ENCODE measurements at places on chromosomes 5 and 9.

- no peak for DNase-seq
Observed at GRCh38 chr5:86631165-86631564, 13.4 kb downstream of the COX7C start.

DNA sequence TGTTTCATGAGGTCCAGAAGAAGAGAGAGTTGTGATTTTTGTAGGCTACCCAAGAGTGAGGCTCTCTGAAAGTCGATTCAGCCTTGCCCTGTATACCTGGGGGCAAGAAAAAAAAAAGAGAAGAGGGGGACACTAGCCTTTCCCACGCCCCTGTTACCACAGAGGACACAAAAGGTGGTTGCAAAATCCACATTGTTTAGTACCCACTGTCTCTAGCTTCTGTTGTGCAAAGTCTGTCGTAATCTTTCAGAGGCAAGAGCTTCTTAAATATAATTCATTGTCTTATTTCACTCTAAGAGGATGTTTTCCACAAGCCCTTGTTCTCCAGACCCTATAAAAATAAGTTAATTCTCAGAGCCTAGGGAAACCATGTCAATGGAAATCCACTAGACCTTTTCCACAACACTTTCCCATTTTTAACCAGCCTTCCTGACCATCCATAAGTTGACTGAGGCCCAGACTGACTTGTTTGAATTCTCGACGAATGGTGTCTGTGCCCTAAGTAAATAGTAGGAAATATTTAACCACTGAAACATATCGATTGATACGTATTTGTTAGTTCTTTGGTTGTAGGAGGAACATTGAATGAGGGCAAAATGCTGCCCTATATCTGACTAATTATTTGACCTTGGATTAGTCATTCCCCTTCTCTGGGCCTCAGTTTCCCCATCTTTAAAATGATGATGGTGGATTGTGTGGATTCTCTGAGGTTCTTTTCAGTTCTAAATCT lies 182.7 kb downstream of the PAPPA start:
- DNase-seq: no peak

DNA sequence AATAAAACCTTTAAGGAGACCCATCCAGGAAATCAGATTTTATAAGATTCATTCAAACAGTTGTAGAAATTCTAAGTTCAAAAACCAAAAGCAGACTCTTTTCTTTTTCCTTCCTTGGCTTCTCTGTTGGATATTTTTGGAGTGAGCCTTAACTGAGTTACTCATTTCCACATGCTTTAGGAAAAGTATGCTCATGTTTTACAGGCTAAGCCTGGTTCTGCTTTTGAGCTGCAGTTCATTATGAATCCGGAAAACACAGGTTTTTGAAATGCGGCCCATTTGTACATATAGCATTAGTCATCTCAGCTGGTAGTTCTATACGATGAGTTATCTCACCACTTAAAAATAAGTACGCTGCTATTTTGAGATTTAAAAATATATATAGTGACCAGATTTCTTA lies 156.6 kb upstream of the DMRT1 start:
- DNase-seq: no peak

DNA sequence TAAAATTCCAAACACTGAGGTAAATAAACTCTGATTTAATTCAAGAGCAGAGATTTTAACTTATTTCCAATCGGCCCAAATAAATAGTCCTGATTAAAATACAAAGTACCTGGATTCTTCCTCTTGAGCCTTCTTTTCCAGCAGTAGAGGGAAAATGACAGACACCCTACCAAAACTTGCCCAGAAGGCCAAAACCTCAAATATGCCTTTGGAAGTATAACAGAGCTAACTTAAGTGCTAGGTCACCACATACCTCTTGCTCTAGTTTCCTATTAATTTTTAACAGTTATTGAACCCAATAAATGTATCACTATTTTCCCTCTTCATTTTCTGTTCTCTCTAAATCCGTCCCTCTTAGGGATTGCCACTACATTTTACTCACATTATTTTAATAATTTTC lies 1.4 kb downstream of the BAAT start:
- no peak for DNase-seq

DNA sequence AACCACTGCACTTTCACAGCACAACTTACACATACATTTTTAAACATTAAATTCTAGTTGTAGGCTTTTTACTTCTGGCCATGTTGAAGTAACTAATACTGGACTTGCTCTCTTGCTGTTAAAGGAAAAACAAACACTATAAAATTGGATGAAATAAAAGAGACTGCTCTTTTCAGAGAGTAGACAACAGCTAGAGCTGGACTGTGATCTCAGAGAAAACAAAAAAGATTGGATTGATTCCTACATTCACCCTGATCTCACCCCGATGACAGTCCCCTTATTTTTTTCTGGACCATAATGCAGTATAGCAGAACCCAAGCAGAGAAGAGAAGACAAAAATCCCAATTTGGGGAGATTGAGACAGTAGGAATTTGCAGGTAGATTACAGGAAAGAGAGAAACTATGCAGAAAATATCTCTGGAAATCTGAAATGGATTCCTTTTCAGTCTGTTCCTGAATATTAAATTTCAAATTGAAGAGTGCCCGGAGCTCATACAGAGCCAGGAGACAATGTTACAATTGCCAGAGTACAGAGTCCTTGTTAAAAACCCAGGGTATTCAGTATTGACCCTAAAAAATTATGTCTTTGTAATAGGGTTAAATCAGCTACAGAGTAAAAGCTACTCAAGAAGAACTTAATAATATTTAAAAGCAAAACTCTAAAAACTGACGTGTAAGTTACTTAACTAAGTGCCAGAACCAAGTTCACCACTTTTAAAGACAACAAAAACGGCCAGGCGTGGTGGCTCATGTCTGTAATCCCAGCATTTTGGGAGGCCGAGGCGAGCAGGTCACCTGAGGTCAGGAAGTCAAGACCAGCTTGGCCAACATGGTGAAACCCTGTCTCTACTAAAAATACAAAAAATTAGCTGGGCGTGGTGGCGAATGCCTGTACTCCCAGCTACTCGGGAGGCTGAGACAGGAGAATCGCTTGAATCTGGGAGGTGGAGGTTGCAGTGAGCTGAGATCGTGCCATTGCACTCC lies 208.6 kb downstream of the MPDZ start:
- DNase-seq: no peak

Measured in GM12892 (cell line).